ENCODE measurements at places on chromosomes 13 and 19. TPM values are rescaled to one million over a fixed set of nuclear protein-coding genes. Genes with fewer than 3 reads are reported as not detected.

SMIM44 gene
- not detected for total RNA-seq

CAPN12 gene
- 0.99 TPM for total RNA-seq

DNA sequence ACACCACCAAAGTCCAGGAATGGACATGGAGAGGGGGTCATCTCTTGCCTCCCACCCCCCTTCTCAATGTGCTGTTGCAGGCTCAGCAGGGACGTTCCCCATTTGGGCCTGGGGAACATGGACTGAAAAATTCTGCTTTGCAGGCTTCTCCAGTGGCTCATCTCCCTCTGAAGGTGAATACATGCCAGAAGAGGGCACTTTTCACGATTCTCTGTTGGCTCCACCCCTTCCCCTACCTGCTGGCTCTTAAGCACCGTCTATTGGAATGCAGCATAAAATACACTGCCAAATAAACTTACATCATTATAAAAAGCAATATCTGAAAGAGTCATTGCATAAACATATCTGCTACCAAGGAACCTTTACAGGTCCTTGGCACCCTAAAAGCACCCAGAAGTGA lies 35.7 kb downstream of the NHLRC3 start:
- no peak for DNase-seq

DNA sequence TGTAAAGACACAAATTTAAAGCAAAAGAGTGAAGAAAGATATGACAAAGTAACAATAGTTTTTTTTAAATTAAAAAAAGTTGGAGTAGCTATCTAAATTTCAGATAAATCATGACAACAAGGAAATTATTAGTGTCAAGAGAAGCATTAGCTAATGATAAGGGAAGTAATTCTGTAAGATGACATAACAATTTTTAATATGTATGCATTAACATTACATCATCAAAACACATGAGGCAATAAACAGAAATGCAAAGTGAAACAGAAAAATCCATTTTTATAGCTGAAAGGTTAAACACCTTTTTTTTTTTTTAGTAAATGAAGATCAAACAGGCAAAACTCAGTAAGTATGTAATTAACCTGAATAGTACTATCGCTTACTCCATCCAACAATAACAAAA lies 804.9 kb upstream of the PRR20A start:
- DNase-seq, result no peak

GRCh38 chr13:113452942-113453901 lies at the start of gene ADPRHL1:
TSS of gene ADPRHL1 (minus strand) at chr13:113453488. CDS start at chr13:113453437, 51 bp downstream.
- no peak for DNase-seq

- DNase-seq, result peak; percentile 59
Observed at GRCh38 chr13:76991432-76991795, 467 bp upstream of the CLN5 start.

FGF14 gene
- total RNA-seq, result not detected

GRCh38 chr19:10699650-10700335 lies 1.4 kb upstream of the QTRT1 start:
- DNase-seq, result peak; percentile 66

EXOC3L2 gene
- total RNA-seq, result not detected

- peak; percentile 23 for DNase-seq
Observed at GRCh38 chr19:459724-460511, 915 bp downstream of the SHC2 start.

CDX2 gene
- total RNA-seq, result 0.43 TPM

DNA sequence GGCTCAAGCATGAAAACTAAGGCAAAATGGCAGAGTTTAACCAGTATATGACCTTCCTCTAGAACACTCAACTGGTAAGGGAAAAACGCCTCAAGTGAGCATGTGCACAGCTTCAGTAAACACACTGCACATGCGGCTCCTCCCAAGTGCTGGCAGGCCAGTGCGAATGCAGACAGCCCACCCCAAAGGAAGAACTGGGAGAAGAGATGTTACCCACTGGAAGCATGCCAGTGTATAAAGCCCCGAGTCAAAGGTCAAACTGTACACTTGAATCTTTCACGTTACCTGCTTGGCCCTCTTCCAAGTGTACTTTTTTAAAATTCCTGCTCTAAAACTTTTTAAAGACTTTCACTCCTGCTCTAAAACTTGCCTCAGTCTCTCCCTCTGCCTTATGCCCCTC lies 19.2 kb upstream of the RCBTB1 start:
- no peak for DNase-seq

GRCh38 chr13:65293530-65294198 lies 1936.5 kb downstream of the PCDH9 start:
- no peak for DNase-seq

KRTDAP gene
- not detected for total RNA-seq

BSG gene
- total RNA-seq, result 241 TPM

GRCh38 chr13:57631596-57632275 lies at the start of gene PCDH17:
TSS of gene PCDH17 (plus strand) at chr13:57631744. CDS start at chr13:57632547, 803 bp downstream.
- DNase-seq, result no peak

GRCh38 chr13:74442751-74443150 lies 308.5 kb upstream of the KLF12 start:
- no peak for DNase-seq

GTF2F1 gene
- 75.1 TPM for total RNA-seq

ZNF787 gene
- total RNA-seq, result 42.2 TPM

GRCh38 chr19:3188627-3189596 lies 3.2 kb downstream of the NCLN start:
- no peak for DNase-seq

- DNase-seq, result no peak
Observed at GRCh38 chr13:109713681-109714080, 72.7 kb downstream of the IRS2 start.

FREM2 gene
- 0.03 TPM for total RNA-seq

DNA sequence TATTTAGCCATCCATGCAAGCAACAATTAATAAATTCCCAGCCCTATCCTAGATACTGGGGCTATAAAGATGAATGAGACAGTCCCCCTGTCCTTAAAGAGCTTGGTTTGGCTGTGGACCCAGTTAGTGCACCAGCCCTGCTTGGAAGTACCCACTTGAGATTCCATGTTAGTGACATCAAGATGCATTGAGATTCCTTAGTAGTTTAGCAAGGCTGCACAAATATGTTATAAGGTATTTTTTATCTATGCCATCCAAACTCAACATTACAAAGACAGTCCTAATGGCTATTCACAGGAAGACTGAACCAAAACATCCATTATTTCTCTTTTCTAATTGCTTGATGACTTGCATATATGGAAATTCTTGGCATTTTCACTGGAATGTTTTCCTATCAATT lies 48.8 kb upstream of the RAP2A start:
- DNase-seq, result no peak

GRCh38 chr19:39139305-39139874 lies 13.8 kb downstream of the PAK4 start:
- no peak for DNase-seq

DNA sequence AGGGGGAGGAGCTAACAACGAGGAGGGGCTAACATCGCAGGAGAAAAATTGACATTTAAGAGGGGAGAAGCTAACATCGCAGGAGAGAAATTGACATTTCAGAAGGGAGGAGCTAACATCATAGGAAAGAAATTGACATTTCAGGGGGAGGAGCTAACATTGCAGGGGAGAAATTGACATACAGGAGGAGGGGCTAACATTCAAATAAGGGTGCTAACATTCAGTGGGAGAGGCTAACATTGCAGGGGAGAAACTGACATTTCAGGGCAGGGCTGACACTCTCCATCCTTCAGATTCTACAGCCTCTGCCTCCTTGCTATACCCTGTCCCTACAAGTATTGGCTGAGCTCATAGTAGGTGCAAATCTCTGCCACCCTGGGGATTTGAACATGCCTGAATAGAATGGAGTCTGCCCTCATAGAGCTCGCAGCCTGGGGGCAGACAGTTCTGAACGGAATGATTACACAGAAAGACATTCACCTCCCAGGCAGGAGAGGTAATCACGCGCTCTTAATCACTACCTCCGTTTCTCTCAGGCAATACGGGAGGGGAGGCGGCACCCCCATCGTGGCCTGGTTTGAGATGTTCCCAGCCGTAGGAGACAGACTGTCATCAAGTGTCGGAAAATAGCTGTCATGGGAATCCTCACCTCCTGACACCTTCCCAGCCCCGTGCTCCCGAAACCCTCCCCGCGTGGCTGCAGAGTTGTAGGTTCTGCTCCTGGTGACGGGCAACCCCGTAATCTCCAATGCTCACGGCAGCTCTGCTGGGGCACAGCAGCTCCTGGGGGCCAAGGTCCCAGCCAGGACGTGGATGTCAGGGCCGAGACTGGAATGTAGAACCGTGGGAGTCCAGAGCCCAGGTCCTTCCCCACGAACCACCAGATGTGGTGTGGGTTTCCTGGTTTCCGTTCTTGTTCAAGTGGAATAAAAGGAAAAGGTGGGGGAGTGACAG lies 9.5 kb downstream of the GPR32 start:
- no peak for DNase-seq

- no peak for DNase-seq
Observed at GRCh38 chr13:41496420-41497234, 39.3 kb downstream of the RGCC start.

CGB1 gene
- total RNA-seq, result not detected

- no peak for DNase-seq
Observed at GRCh38 chr13:23842406-23842805, 46.8 kb downstream of the MIPEP start.

SLC27A5 gene
- 12.6 TPM for total RNA-seq

DNA sequence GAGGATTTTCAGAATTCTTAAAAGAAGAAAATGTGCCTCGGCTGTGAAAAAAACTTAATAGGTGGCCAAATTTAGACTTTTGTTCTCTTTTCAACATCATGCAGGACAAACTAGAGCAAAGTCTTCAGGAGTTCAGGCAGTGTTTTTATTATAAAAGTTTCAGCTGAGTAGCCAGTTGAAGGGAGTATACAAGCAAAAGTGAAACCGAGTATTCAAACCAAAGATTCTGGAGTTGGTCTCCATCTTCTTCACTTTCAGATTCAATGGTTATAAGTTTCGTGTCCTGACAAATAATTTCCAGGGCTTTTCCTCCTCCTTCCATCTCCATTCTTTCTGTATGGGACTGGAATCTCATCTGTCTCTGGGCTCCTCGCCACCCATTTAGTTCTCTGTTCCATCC lies 379.7 kb downstream of the GPC5 start:
- DNase-seq, result no peak

GRCh38 chr19:10829967-10830366 lies 6.0 kb downstream of the TMED1 start:
- DNase-seq, result no peak

KLK12 gene
- not detected for total RNA-seq

GRCh38 chr13:27495551-27495950 lies 45.2 kb upstream of the MTIF3 start:
- no peak for DNase-seq

- no peak for DNase-seq
Observed at GRCh38 chr13:31749929-31750328, 10.6 kb downstream of the RXFP2 start.

DNA sequence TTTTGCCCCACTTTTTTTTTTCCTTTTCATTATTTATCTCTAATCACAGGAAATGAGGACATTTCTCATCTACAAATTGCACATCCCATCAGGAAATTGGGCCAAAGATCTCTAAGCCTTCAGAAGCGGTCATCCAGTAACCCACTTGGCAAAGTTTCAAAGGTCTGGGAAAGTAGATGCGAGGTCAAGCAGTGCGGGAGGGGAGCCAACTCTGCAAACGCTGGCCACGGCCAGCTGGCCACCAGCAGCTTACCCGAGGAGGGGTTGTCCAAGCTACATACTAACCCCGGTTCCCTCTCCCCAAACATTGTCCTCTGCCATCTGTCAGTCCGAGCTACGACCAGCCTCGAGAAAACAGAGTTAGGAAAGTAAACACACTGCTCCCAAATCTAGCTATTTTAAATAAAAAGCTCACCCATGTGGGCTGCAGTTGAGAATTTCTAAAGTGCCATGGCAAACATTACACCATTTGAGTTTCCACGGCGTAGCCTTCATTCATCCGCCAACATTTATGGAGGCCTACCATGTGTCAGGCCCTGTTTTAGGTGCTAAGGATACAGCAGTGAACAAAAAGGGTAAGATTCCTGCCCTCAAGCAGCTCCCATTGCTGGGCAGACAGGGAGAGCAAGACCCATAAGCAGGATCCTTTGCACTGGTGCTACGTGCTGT lies 11.5 kb downstream of the FFAR2 start:
- DNase-seq, result no peak

OR7C1 gene
- total RNA-seq, result not detected

TUBA3C gene
- not detected for total RNA-seq

DNA sequence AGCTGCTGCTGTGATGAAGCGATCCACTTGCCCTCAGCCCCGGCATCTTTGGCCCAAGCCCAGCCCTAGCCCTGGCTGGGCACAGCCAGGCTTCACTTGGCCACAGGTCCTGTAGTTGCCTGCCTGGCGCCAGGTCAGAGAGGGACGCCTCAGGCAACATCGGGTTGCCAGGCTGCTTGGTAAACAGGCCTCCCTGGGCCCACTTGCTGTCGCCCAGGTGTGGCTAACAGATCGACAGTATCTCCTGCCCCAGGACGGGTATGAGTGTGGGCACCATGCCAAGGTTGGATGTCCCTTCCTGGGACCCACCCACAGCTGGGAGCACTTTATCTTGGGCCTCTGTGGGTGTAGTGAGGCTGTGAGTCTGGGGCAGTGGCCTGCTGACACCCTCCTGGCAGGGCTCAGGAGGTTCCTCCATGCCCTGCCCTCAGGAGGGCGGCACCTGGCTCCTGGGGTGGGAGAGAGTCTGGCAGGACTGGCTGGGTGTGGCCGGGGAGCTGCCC lies 27.8 kb downstream of the CARM1 start:
- no peak for DNase-seq

- DNase-seq, result no peak
Observed at GRCh38 chr19:10497371-10497770, 5.8 kb downstream of the KEAP1 start.

- DNase-seq, result peak; percentile 71
Observed at GRCh38 chr13:24251525-24251924, 57.9 kb upstream of the C1QTNF9 start.

DNA sequence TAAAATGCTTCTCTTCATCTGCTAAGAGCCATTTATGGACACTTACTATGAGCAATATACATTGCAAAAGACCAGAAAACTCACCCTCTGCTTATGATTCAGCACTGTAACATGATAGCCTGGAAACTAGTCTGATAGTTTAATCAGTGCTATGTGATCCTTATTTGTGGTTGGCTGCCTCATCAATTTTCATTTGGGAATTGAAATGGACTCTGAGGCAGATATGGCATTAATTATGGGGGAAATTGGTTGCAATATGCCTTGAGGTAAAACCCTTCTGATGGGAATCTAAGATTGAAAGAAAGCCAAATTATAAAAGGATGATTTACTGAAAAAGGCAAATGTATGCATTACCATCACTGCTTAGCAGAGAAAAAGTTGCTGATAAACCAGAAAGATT lies 33.5 kb downstream of the FAM216B start:
- DNase-seq, result no peak
